ENCODE measurements at places on chromosomes 12 and 14.
A peak's percentile ranks its signal among the peaks of the same experiment; 100 is the strongest.

DNA sequence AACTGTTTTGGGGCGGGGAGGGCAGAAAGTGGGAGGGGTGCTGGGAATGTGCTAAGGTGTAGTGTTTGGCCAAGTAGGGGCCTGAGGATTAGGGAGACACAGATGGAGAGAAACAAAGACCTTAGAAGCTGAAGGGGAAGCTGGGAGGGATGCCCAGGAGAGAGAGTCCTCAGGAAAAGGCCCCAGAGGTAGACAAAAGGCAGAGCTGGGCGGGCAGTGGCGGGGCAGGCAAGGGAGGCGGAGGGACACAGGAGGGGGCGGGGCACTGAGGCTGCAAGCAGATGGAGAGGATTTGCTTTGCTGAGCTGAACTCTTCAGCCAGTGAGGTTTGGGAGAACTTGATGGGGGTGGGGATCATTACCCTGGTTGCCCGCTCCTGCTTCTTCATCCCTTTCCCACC, 2.8 kb downstream of the PTMS start:
- no peaks in the 10 kb centered on the region for H3K27me3 ChIP-seq
- no peaks in the 10 kb centered on the region for H3K36me3 ChIP-seq
- peak overlapping the region; percentile 75 for H3K4me3 ChIP-seq
- peak overlapping the region; percentile 97 for H3K27ac ChIP-seq
- H3K4me1 ChIP-seq: peaks cover 64% of the 10 kb centered on the region

- DNase-seq: no peak
- H3K4me3 ChIP-seq: no peak overlapping the region
- H3K4me1 ChIP-seq: no peaks in the 10 kb centered on the region
- H3K36me3 ChIP-seq: no peaks in the 10 kb centered on the region
- no peak overlapping the region for H3K27ac ChIP-seq
Measured at GRCh38 chr14:59538936-59539335, 37.7 kb downstream of the CCDC175 start.

- no peaks in the 10 kb centered on the region for H3K36me3 ChIP-seq
- DNase-seq: no peak
- no peaks in the 10 kb centered on the region for H3K27me3 ChIP-seq
Measured at GRCh38 chr12:21831791-21832344, 57.4 kb upstream of the KCNJ8 start.

GRCh38 chr14:73712540-73713180, 1.5 kb downstream of the PNMA1 start:
- H3K27ac ChIP-seq: peak overlapping the region; percentile 85
- H3K4me1 ChIP-seq: peaks cover 41% of the 10 kb centered on the region
- no peak for DNase-seq
- H3K36me3 ChIP-seq: no peaks in the 10 kb centered on the region
- no peaks in the 10 kb centered on the region for H3K27me3 ChIP-seq
- H3K4me3 ChIP-seq: peak overlapping the region; percentile 71

GRCh38 chr14:79571366-79571765, 639.9 kb downstream of the DIO2 start:
- H3K4me3 ChIP-seq: no peak overlapping the region
- no peaks in the 10 kb centered on the region for H3K36me3 ChIP-seq
- H3K4me1 ChIP-seq: no peaks in the 10 kb centered on the region
- H3K27me3 ChIP-seq: no peaks in the 10 kb centered on the region
- DNase-seq: no peak

DNA sequence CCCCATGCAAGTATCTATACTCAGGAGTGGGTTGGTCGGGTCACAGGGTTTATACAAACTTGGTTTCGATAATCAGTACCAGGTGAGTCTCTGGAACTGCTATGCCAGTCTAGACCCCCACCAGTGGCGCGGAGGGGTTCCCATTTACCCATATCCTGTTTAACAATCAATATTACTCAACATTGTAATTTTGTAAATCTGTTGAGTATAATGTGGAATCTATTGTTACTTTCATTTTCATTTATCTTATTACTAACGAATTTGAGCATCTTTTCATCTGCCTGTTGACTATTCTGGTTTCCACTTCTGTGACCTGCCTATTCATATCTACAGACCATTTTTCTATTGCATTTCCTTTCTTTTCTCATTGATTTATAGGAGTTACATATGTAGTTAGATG, 275.2 kb upstream of the CRY1 start:
- H3K36me3 ChIP-seq: no peaks in the 10 kb centered on the region
- no peak for DNase-seq
- peaks cover 15% of the 10 kb centered on the region for H3K4me1 ChIP-seq
- no peaks in the 10 kb centered on the region for H3K27me3 ChIP-seq

- peak overlapping the region; percentile 99 for H3K27ac ChIP-seq
- H3K4me3 ChIP-seq: peak overlapping the region; percentile 64
- H3K36me3 ChIP-seq: peaks cover 17% of the 10 kb centered on the region
- H3K27me3 ChIP-seq: no peaks in the 10 kb centered on the region
- H3K4me1 ChIP-seq: peaks cover 33% of the 10 kb centered on the region
Measured at GRCh38 chr12:2794191-2794735, 507 bp upstream of the FKBP4 start.

DNA sequence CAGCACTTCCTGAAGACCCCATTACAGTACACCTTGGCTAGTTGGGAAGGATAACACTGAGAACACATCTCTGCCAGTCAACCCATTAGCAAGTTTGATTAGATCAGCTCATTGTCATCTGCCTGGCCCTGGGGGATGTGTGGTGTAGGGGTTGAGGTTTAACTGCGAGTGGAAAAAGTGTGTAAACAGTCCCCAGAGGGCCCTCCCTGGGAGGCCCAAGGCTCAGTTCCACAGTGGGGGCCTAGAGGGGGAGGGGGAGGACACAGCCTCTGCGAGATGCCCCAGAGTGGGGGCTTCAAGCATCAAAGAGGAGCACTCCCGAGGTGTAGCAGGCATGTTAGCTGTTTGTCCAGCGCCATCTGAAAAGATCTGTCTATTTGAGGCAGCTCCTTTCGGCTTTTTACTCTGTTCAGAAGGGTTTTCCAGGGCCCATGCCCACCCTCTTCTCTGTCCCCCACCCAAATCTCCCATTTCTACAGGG, 344 bp downstream of the LPAR5 start:
- peaks cover 15% of the 10 kb centered on the region for H3K4me1 ChIP-seq
- H3K27me3 ChIP-seq: no peaks in the 10 kb centered on the region
- peak overlapping the region; percentile 34 for H3K27ac ChIP-seq
- no peaks in the 10 kb centered on the region for H3K36me3 ChIP-seq
- H3K4me3 ChIP-seq: no peak overlapping the region

DNA sequence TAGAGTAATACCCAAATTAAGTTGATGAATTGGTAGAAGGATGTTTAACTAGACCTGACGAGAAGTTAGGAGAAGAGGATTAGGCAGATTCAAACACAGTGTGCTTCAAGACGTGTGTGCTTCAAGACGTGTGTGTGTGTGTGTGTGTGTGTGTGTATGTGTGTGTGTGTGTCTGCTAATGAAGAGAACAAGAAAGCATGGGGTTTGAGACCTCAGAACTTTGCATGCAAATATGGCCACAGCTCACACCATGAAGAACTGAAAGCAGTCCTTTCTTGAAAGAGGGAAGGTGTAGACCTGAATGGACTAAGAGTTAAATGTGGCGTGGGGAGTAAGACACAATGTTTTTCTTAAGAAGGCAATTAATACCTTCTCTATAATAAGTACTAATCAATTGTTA, 32.5 kb upstream of the SSPN start:
- no peak overlapping the region for H3K4me3 ChIP-seq
- no peaks in the 10 kb centered on the region for H3K4me1 ChIP-seq
- H3K27ac ChIP-seq: no peak overlapping the region
- no peaks in the 10 kb centered on the region for H3K27me3 ChIP-seq

- no peaks in the 10 kb centered on the region for H3K4me1 ChIP-seq
- H3K36me3 ChIP-seq: no peaks in the 10 kb centered on the region
- DNase-seq: no peak
Measured at GRCh38 chr14:101129521-101130167, 226.1 kb upstream of the RTL1 start.

GRCh38 chr14:106044949-106045596, 518.7 kb downstream of the TMEM121 start:
- H3K27ac ChIP-seq: no peak overlapping the region
- no peaks in the 10 kb centered on the region for H3K27me3 ChIP-seq
- no peak for DNase-seq

DNA sequence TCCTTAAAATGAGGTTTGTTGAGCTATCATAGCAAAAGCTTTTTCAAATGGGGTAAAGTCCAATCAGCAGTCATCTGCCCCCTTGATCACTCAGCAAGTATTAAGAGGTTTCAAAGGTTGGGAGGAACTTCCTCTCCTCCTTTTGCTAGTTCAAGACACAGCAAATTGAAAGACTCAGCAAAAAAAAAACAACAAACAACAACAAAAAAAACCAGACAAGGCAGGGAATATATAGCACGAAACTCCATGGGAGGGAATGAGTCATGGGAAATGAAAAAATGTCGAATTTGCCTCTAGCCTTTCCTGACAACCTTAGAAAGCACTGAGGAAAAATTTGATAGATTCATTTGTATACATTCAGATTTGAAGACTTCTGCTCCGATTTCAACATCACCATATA, 1.6 kb upstream of the SLC7A8 start:
- peaks cover 22% of the 10 kb centered on the region for H3K4me1 ChIP-seq
- no peak overlapping the region for H3K27ac ChIP-seq
- no peak overlapping the region for H3K4me3 ChIP-seq
- no peaks in the 10 kb centered on the region for H3K27me3 ChIP-seq
- no peak for DNase-seq

- H3K4me1 ChIP-seq: no peaks in the 10 kb centered on the region
- no peak for DNase-seq
- H3K4me3 ChIP-seq: no peak overlapping the region
- H3K36me3 ChIP-seq: no peaks in the 10 kb centered on the region
- H3K27me3 ChIP-seq: no peaks in the 10 kb centered on the region
Measured at GRCh38 chr12:45713078-45713477, 16.4 kb upstream of the ARID2 start.

DNA sequence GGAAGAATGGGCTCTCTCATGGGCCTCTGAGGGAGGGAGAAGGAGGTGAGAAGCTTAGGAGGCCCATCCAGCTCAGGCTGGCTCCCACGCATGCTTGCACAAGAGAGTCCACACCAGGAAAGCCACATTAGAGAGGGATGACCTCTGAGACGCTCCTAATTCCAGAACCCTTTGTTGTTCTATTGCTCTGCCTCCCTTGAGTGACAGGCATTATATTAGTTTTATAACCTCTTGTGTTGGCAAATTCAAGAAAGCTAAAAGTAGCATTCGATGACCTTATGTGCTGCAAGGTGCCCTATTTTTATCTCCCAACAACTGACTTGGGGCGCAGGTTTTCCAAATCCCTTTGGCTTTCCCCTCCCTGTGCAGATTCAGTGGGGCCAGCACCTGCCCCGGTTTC, 190.1 kb downstream of the KSR2 start:
- no peaks in the 10 kb centered on the region for H3K36me3 ChIP-seq
- H3K4me1 ChIP-seq: no peaks in the 10 kb centered on the region
- no peak for DNase-seq
- no peak overlapping the region for H3K4me3 ChIP-seq

DNA sequence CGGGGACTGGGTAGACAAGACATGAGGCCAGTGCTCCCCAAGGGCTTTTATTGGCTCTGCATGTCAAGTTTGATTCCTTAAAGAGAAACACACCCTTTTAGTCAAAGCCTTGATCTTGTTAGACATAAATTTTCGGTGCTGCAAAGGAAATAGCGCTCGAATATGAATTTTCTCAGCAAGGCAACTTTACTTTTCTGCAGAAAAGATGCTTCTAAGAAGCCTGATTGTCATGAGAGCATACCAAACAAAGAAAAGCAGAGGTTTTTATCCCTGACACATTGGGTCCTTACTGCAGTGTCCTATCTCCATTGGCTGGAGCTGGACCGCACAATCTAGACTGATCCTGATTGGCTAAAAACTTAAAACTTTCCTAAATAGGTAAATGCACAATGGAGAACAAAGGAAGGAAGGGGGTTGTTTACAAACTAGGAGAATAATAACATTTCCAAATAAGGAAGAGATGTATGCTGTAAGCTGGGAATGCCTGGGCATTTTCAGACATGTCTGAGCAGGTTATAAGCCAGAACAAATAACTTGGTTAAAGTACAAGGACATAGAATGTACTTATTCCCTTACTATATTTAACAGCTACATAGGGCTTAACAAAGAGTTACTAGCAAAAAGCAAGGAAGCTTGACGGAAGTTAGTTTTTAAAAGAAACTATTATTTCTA, 17.2 kb downstream of the TXNRD1 start:
- no peaks in the 10 kb centered on the region for H3K36me3 ChIP-seq
- no peak for DNase-seq
- no peaks in the 10 kb centered on the region for H3K4me1 ChIP-seq
- no peaks in the 10 kb centered on the region for H3K27me3 ChIP-seq
- no peak overlapping the region for H3K4me3 ChIP-seq
- H3K27ac ChIP-seq: no peak overlapping the region

- no peaks in the 10 kb centered on the region for H3K36me3 ChIP-seq
- DNase-seq: no peak
- H3K4me3 ChIP-seq: no peak overlapping the region
- H3K27me3 ChIP-seq: no peaks in the 10 kb centered on the region
- no peak overlapping the region for H3K27ac ChIP-seq
Measured at GRCh38 chr12:75170640-75171185, 38.9 kb downstream of the KCNC2 start.

- no peaks in the 10 kb centered on the region for H3K4me1 ChIP-seq
- H3K36me3 ChIP-seq: no peaks in the 10 kb centered on the region
- no peak for DNase-seq
- no peak overlapping the region for H3K4me3 ChIP-seq
Measured at GRCh38 chr14:42665083-42665482, 1058.4 kb downstream of the LRFN5 start.

DNA sequence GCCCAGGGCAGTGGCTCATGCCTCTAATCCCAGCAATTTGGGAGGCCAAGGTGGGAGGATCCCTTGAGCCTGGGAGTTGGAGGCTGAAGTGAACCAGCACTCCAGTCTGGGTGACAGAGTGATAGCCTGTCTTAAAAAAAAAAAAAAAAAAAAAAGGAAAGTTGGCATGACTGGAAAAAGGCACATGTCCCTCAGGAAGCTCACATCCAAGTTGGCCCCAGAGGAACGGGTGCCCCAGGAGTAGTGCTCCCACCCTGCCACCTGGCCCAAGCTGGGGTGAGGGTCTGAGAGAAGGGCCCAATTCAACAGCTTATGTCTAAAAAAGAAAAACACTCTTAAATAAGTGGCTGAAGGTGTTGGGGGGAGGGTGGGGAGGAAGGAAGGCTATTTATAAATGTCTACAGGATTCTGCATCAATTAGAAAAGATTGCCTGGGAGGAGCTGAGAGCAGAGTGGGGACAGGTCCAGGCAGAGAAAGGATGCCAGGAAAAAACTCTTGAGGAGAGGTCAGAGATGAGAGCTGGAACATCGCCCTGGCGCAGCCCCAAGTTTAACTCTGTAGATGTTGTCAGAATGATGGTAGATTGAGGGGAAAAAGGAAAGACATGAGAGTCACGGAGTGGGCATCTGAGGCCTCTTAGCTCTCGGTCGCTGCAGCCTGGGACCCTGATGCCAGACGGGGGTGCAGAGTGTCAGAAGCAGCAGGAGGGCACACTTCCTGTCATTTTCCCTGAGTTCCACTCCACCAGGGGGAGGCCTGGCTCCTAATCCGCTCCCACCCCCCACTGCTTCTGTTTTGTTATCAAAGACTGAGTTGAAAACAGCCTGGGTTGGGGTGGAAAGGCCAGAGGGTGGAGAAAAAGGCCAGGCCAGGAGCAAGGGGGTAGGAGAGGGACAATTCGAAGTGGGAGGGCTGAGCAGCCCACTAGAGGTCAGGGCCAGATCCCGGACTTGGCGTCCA, 7.3 kb downstream of the SPRYD3 start:
- peaks cover 28% of the 10 kb centered on the region for H3K36me3 ChIP-seq
- H3K27me3 ChIP-seq: no peaks in the 10 kb centered on the region
